ENCODE measurements at places on chromosomes 3 and 15.

DNA sequence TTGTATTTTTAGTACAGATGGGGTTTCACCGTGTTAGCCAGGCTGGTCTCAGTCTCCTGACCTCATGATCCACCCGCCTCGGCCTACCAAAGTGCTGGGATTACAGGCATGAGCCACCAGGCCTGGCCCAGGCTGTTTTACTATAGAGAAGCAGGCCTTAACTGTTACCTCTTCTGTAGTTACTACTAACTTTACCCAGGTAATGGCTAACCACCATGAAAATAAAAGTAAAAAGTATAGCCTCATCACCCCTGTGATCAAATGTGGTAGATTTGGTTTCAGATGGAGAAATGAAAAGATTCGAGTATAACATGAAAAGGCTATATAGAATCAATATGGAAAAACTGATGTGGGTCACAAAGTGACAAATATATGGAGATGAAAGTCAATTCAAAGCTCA is 210.1 kb downstream of the CD47 start:
- DNase-seq = no peak

GRCh38 chr15:75723847-75724660 is 11.4 kb upstream of the CSPG4 start:
- DNase-seq = peak; percentile 91

DNA sequence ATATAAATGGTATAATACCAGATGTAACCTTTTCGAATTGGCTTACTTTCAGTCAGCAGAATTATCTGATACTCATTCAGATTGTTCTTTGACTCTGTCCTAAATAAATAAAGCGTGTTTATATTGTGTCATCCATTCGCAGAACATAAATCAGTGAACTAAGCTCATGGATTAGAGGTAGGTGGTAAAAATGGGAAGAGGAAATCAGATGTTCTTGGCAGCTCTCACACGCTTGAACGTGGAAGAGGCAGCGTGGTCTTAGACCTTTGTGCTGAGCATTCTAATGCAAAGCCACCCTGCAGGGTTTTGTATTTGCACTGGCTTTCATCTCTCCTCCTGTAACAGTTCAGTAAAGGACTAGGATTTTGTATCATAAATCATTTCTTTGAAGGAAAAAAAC is 441.4 kb downstream of the GABRG3 start:
- DNase-seq = no peak

DNA sequence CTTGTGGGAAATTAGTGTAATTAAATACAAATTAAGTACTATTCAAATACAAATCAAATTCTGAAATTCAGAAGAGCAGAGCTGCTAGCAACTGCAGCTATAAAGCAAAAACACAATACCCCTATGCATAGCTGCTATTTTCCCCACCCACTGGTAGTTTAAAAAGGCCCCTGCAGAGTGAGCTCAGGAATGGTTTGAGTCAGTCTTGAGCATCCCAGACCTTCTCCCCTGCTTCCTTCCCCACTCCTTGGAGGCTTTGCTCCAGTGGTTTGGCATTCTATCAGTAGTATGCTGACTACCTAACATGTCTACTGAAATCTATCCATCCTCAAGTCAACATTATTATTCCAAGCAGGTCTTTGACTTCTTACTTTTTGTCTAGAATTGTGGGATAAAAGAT is 53.0 kb downstream of the EFHB start:
- no peak for DNase-seq

DNA sequence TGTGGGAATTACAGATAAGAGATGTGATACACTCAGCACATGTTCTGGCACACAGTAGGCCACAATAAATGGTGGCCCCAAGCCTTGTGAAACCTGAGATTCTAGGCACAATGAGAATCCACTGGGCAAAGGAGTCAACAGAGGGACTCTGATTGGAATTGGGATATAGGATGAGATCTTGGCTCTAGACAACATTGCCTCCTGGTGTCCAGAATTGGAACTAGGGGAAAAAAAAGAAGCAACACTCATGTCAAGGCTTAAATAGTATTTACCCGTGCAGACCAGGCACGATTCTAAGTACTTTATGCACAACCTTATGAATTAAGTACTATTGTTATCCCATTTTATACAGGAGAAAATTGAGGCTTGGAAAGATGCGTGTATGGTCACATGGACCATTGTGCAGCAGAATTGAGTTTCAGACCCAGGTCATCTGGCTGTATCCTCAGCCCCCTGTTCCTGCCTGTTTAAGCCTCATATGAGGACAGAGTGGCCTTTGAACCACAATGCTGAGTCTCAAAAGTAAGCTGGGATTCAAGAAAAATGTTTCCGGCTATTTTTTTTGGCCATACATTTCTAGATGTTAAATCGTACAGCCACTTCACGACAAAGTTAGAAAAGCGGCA is 124.8 kb downstream of the SV2B start:
- DNase-seq = peak; percentile 54

GRCh38 chr3:9121366-9122001 is 128.0 kb downstream of the SRGAP3 start:
- DNase-seq = no peak

DNA sequence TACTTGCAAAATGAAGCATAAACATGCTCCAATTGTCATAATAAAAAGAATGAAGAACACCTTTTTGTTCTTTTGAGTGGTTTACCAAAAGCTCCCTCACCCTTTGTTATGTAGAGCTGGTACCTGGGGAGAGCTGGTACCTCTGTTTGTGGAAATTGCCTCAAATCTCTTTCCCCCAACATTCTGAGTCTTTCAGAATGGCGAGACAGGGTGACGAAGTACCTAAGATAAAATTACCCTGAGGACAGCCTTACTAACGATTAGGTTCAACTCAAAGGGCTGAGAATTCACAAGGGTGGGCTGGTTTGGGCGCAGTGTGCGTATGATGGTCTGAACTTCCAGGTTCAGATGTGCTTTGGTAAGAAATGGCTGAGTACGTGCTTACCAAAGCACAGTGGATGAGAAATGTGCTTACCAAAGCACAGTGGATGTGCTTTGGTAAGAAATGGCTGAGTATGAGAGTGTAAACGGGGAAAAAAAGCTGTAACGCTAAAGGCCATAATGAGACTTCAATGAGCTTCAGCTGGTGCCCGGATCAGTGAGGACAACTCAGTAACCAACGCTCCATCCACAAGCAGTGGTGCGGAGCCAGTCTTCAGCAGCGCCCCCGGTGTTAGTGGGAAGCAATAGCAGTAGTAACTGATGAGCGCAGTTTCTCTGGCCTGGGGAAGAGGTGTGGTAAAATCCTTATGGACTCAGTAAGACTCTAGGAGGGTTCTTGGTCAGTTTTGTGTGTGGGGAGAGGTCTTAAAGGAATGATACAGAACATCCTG is 72.3 kb upstream of the LRIG1 start:
- DNase-seq = no peak

GRCh38 chr3:192860454-192860853 is 57.2 kb downstream of the MB21D2 start:
- no peak for DNase-seq

- peak; percentile 51 for DNase-seq
These were observed at the start of gene POPDC2 for GRCh38 chr3:119660474-119661440. Gene POPDC2, minus strand, starts transcription at chr3:119660589. Its CDS starts 166 bp downstream, at chr3:119660423.
